ENCODE measurements at places on chromosomes 2 and 18.

GRCh38 chr18:12774982-12775381 lies 72.1 kb downstream of the PSMG2 start:
- no peak for DNase-seq

- DNase-seq = no peak
Measured at GRCh38 chr2:64196963-64197362, 52.7 kb upstream of the PELI1 start.

DNA sequence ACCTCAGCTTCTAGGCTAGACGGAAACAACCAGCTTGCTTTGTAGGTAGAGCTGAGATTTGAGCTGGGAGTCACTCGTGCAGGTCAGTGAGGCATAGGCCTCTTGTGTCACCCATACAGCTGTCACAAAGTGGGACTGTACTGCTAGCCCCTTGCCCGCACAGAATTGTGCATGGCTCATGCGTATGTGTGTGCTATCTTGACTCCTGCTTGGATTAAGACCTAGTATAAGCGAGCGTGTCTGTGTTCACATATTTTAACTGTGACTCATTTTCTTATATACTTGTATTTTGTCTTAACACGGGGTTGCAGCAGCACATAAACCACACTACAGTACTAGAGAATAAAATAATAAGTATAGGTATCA lies 20.1 kb downstream of the CEP68 start:
- peak; percentile 63 for DNase-seq

GRCh38 chr2:235005603-235006259 lies 53.9 kb downstream of the SH3BP4 start:
- DNase-seq = peak; percentile 33

- no peak for DNase-seq
Measured at GRCh38 chr2:104687147-104687546, 166.8 kb upstream of the POU3F3 start.

DNA sequence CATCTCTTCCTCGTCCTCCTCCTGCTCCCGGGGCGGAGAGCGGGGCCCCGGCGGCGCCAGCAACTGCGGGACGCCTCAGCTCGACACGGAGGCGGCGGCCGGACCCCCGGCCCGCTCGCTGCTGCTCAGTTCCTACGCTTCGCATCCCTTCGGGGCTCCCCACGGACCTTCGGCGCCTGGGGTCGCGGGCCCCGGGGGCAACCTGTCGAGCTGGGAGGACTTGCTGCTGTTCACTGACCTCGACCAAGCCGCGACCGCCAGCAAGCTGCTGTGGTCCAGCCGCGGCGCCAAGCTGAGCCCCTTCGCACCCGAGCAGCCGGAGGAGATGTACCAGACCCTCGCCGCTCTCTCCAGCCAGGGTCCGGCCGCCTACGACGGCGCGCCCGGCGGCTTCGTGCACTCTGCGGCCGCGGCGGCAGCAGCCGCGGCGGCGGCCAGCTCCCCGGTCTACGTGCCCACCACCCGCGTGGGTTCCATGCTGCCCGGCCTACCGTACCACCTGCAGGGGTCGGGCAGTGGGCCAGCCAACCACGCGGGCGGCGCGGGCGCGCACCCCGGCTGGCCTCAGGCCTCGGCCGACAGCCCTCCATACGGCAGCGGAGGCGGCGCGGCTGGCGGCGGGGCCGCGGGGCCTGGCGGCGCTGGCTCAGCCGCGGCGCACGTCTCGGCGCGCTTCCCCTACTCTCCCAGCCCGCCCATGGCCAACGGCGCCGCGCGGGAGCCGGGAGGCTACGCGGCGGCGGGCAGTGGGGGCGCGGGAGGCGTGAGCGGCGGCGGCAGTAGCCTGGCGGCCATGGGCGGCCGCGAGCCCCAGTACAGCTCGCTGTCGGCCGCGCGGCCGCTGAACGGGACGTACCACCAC lies 2.1 kb downstream of the GATA6 start:
- DNase-seq = peak; percentile 3

All from cardiac fibroblast (primary cell).